Thyroid gland (tissue), 4 donors: ENCODE measurements at places on chromosomes 5 and 9. TPM values are rescaled to one million over a fixed set of nuclear protein-coding genes. Genes with fewer than 3 reads are reported as not detected.
A peak's percentile ranks its signal among the peaks of the same experiment; 100 is the strongest.

DNA sequence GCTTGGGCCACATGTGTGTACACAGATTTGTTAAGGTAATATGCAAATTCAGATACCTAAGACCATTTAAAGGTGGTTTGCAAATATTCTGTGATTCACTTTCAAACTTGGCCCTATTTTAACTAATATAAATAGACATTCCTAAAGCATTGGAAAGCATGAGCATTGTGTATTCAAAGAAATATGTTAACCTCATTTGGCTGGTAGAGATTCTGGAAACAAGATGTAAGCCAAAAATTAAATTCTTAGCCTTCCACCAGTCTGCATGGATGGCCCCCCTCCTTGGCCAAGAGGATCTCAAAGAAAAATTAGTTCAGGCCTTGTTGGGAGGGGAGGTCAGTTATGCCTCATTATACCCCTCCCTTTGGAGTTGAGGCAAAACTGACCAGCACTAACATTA lies 38.7 kb upstream of the C6 start:
- H3K36me3 ChIP-seq = no peaks in the 10 kb centered on the region
- no peak overlapping the region for H3K4me3 ChIP-seq
- DNase-seq = no peak
- H3K27ac ChIP-seq = no peak overlapping the region

- no peaks in the 10 kb centered on the region for H3K27me3 ChIP-seq
- peaks cover 42% of the 10 kb centered on the region for H3K4me1 ChIP-seq
- peak; percentile 83 for DNase-seq
- H3K4me3 ChIP-seq = no peak overlapping the region
Measured at GRCh38 chr9:136840877-136841645, 1.2 kb upstream of the AJM1 start.

Gene HMCN2
- total RNA-seq = 4.9 TPM

Gene LOX
- total RNA-seq = 11.8 TPM

Gene NOTCH1
- 24.1 TPM for total RNA-seq

GRCh38 chr9:87529671-87530070 lies 32.0 kb downstream of the DAPK1 start:
- no peak overlapping the region for H3K27ac ChIP-seq
- peak; percentile 23 for DNase-seq
- H3K27me3 ChIP-seq = no peaks in the 10 kb centered on the region
- peaks cover 23% of the 10 kb centered on the region for H3K4me1 ChIP-seq
- no peaks in the 10 kb centered on the region for H3K36me3 ChIP-seq
- H3K4me3 ChIP-seq = no peak overlapping the region

DNA sequence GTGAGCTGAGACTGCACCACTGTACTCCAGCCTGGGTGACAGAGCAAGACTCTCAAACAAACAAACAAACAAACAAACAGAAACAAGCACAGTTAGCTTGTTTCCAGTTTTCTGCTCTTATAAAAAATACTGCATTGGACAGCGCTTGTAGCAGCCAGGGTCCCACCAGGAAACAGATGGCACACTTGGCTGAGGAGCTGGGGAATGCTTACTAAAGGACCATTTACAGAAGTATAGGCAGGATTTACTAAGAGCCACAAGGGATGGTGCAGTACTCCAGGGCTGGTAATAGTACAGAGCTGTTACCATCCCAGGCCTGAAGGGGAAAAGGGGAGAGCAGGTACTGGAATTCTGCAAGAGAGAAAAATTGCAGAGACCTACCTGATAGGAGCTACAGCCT lies 5.2 kb upstream of the ANKS6 start:
- H3K27ac ChIP-seq = no peak overlapping the region
- no peak for DNase-seq
- H3K36me3 ChIP-seq = no peaks in the 10 kb centered on the region

- no peak overlapping the region for H3K4me3 ChIP-seq
- no peaks in the 10 kb centered on the region for H3K27me3 ChIP-seq
- peak; percentile 38 for DNase-seq
- H3K27ac ChIP-seq = no peak overlapping the region
- no peaks in the 10 kb centered on the region for H3K36me3 ChIP-seq
Measured at GRCh38 chr9:19493174-19493811, 84.5 kb downstream of the ACER2 start.

Gene SOWAHA
- 3.7 TPM for total RNA-seq

Gene FNIP1
- 58.5 TPM for total RNA-seq

Gene TMEM171
- total RNA-seq = 34.0 TPM

Gene TBC1D2
- total RNA-seq = 12.9 TPM

GRCh38 chr9:99433555-99433954 lies 211.5 kb downstream of the SEC61B start:
- H3K4me3 ChIP-seq = no peak overlapping the region
- no peaks in the 10 kb centered on the region for H3K27me3 ChIP-seq
- H3K27ac ChIP-seq = no peak overlapping the region

Gene FOXD4
- total RNA-seq = 0.40 TPM

Gene RLN1
- not detected for total RNA-seq

DNA sequence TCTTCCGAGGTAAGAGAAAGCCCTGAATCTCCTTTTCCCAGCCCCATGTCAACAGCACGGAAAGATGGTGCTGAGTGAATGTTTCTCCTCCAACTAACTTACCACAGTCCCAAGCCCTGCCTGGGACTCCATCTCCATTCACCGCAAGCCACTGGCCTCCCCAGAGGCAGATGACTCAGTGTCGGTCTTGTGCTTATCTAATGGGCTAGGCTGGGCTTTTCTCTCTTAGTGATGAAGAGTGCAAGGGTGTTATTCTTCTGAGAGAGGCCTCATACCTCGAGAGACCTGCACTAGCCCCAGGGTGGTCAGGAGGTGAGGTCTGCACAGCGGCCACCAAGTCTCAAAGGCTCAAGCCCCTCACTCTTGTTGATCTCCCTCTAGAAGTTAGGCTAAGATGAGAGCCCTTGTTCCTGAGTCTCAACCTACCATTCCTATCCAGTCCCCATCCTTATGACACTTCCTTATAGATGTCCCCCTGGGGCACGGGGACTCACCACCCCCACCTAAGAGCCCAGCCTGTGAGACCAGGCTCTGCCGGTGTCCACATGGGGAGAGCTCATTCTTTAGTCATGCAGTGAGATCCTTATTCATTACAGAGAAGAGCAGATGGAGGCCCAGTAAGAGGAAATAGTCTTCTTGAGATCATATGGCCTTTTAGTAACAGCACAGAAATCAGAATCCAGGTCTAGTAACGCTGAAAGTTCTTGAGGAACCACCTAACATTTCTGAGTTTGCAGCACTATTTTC lies 127.0 kb downstream of the SAXO1 start:
- no peaks in the 10 kb centered on the region for H3K4me1 ChIP-seq
- no peak overlapping the region for H3K27ac ChIP-seq
- no peaks in the 10 kb centered on the region for H3K36me3 ChIP-seq
- no peak overlapping the region for H3K4me3 ChIP-seq

DNA sequence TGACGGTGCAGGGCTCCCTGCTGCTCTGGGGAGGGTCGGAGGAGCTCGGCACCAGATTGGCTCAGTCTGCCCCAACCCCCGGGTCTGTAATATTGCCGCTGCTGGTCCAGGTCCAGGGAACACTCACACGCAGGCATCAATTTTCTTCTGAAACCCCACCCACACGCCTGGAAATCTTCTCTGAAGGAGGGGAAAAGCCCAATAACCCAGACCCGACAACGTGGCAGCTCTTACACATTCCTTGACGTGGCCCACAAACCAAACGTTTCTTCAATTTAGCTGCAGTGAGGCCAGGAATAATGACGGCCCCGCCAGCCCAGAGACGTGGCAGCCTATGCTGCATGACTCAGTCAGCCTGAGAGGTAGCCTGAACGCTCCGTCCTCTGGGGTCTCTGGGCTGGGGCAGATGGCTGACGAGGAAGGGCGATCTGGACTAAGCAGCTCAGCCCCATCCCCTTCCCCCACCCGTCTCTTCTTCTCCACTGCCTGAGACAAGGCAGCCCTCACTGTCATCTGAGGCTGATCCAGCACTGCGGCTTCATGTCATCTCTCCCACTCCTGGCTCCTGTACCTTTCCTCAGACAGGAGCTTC lies 9.9 kb upstream of the SPARC start:
- H3K27ac ChIP-seq = peak overlapping the region; percentile 51
- H3K4me3 ChIP-seq = no peak overlapping the region
- peak; percentile 35 for DNase-seq
- H3K4me1 ChIP-seq = peaks cover 16% of the 10 kb centered on the region

- H3K36me3 ChIP-seq = no peaks in the 10 kb centered on the region
- no peak overlapping the region for H3K4me3 ChIP-seq
- no peak overlapping the region for H3K27ac ChIP-seq
- no peaks in the 10 kb centered on the region for H3K4me1 ChIP-seq
- DNase-seq = no peak
- no peaks in the 10 kb centered on the region for H3K27me3 ChIP-seq
Measured at GRCh38 chr9:88303721-88304451, 84.4 kb upstream of the SPIN1 start.

DNA sequence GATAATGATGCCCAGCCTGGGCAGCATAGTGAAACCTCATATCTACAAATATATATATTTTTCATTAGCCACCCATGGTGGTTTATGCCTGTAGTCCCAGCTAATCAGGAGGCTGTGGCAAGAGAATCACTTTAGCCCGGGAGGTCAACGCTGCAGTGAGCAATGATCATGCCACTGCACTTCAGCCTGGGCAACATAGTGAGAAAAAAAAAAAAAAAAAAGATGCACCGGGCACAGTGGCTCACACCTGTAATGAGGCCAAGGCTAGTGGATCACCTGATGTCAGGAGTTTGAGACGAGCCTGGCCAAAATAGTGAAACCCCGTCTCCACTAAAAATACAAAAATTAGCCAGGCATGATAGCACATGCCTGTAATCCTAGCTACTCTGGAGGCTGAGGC lies 50.2 kb upstream of the ADRA1B start:
- no peak overlapping the region for H3K4me3 ChIP-seq
- no peaks in the 10 kb centered on the region for H3K4me1 ChIP-seq
- no peaks in the 10 kb centered on the region for H3K36me3 ChIP-seq
- no peaks in the 10 kb centered on the region for H3K27me3 ChIP-seq

- DNase-seq = no peak
- no peaks in the 10 kb centered on the region for H3K27me3 ChIP-seq
- peaks cover 7% of the 10 kb centered on the region for H3K4me1 ChIP-seq
- no peak overlapping the region for H3K27ac ChIP-seq
Measured at GRCh38 chr9:121844562-121844961, 193.1 kb downstream of the DAB2IP start.

- no peaks in the 10 kb centered on the region for H3K36me3 ChIP-seq
- no peaks in the 10 kb centered on the region for H3K4me1 ChIP-seq
Measured at GRCh38 chr5:30997681-30998080, 195.8 kb upstream of the CDH6 start.

GRCh38 chr5:115544043-115544435 lies 536 bp downstream of the FEM1C start:
- no peaks in the 10 kb centered on the region for H3K36me3 ChIP-seq
- no peaks in the 10 kb centered on the region for H3K27me3 ChIP-seq

Gene CCL27
- 1.1 TPM for total RNA-seq

DNA sequence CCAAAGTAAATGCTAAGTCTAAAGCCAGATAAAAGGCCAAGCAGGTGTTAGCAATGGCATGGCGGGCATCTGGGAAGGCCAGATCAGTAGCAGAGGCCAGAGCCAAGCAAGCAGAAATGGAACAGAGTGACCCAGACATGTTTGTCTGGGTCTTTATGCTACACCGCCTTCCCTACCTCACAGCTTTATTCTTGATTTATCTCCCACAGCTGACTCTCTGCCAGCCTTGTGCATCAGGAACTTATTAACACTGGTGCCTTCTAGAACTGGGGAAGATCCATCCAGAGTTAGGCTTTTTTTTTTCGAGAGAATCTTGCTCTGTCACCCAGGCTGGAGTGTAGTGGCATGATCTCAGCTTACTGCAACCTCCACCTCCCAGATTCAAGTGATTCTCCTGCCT lies 112.5 kb upstream of the SLC44A1 start:
- DNase-seq = no peak
- no peaks in the 10 kb centered on the region for H3K27me3 ChIP-seq
- H3K4me3 ChIP-seq = no peak overlapping the region
- no peaks in the 10 kb centered on the region for H3K4me1 ChIP-seq

- H3K4me1 ChIP-seq = no peaks in the 10 kb centered on the region
- H3K4me3 ChIP-seq = no peak overlapping the region
- H3K36me3 ChIP-seq = no peaks in the 10 kb centered on the region
- no peak overlapping the region for H3K27ac ChIP-seq
- no peak for DNase-seq
Measured at GRCh38 chr9:11558043-11558442, 945.2 kb upstream of the PTPRD start.

DNA sequence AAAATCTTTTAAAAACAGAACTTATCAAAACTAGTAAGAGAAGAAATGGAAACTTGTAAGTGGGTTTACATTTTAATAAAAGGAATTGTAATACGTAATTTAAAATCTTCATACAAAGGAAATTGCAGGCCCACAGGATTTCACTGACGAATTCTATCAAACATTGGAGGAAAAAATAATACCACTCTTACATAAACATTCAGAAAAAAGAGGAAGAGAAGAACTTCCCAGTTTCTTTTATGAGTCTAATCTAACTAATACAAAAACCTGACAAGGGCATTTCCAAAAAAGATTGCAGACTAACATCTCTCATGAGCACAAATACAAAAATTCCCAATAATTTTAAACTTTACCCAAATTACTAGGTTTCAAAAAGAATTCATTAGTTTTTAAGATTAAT lies 149.0 kb downstream of the RANBP17 start:
- no peaks in the 10 kb centered on the region for H3K4me1 ChIP-seq
- no peaks in the 10 kb centered on the region for H3K27me3 ChIP-seq
- no peak overlapping the region for H3K4me3 ChIP-seq
- H3K27ac ChIP-seq = no peak overlapping the region

DNA sequence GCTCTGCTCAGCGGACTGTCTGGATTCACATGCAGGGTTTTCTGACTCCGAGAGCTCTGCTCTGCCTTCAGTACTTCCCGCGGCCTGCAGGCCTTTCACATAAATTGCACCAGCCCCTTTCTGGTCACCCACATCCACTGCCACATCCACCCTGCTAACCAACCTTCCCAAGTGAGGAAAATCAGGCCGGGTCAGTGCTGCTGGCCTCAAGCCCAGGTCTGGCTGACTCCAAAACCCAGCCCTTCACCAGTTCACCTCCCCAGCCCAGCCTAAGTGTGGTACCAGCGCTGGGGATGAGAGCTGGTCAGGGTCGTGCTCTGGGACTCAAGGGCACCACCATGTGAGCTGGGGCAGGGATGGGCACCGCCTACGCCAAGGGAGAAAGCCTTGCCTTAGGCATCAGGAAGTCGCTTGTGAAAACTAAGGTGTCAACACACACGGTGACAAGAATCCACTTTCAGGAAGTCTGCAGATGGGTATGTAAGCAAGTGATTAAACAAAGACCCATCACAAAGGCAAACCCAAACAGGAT lies 12.3 kb downstream of the LMAN2 start:
- H3K27ac ChIP-seq = no peak overlapping the region
- no peak overlapping the region for H3K4me3 ChIP-seq
- DNase-seq = no peak
- H3K4me1 ChIP-seq = no peaks in the 10 kb centered on the region

Gene PCA3
- total RNA-seq = not detected

- H3K36me3 ChIP-seq = no peaks in the 10 kb centered on the region
- no peaks in the 10 kb centered on the region for H3K27me3 ChIP-seq
Measured at GRCh38 chr9:20640331-20641187, 18.3 kb upstream of the MLLT3 start.
